ENCODE measurements at places on chromosomes 2 and 18. TPM values are rescaled to one million over a fixed set of nuclear protein-coding genes. Genes with fewer than 3 reads are reported as not detected.

The GAD1 gene
- total RNA-seq: 0.18 TPM

The MROH2A gene
- total RNA-seq: not detected

The MSH2 gene
- total RNA-seq: 20.0 TPM

The PSME4 gene
- total RNA-seq: 42.6 TPM

The PIEZO2 gene
- total RNA-seq: 56.4 TPM

The EMILIN2 gene
- total RNA-seq: 5.1 TPM
